ENCODE measurements at places on chromosomes 4 and X.

- no peak for DNase-seq
Observed at GRCh38 chr4:174591243-174592021, 69.1 kb upstream of the HPGD start.

DNA sequence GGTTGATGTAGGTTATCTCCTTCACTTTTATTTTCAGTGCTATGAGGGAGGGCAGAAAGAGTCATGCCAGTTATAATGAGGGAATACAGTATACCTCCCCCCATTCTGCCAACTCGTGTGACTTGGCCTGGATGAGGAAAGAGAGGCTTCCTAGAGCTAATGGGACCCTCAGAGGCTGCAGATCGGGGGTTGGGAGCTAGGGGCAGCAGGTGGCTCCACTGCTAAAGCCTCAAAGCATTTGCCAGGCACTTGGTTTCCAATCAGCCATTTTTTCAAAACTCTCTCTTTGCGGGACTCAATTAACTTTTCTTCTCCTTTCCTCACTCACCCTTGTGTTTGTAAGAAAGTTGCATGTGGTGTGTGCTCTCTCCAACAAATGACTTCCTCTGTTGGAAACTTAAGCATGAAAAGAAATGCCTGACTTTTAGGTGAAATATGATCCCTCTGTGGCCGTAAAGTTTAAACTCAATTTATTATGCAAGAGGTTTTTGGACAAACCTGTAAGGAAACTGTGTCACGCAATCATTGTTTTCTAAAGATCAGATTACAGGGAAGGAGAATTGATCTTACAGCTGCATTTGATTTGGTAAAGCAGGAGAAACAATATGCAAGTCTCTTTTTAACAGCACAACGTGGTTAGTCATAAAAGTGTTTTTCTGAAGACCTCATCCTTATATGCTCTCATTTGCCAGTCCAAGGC lies 7.0 kb downstream of the SFRP2 start:
- DNase-seq: no peak

DNA sequence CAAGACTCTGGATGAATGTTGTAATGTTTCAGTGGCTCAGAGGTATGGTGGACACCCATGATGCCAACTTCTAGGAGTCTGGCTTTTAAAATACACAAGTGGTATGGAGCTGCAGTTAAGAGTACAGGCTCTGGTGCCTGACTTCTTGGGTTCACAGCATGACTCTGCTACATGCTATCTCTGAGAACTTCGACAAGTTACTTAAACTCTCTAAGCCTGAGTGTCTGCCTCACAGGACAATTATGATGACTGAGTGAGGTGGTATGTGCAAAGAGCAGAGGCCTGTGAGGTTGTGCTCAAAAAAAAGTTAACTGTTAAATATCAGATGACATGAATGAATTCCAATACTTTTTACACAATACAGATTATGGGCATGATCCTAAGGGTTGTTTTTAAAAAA lies 90.9 kb upstream of the SRD5A3 start:
- DNase-seq: no peak

DNA sequence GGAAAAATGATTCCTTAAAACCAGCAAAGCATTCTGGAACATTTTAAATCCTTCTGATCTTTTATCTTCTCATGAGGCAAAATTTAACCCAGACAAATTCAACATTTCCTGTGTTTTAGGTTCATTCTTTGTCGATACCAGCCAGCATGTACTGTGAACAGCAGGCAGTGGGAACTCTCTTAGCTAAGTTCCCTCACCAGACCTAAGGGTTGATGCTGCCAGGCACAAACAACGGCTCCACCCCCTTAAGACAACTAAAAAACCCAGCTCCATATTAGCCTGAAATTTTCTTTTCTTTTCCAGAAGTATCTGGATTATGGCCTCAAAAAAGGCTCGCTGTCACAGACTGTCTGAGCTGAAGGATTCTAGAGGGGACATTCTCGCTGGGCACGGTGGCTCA lies 2.4 kb upstream of the RBM47 start:
- no peak for DNase-seq

DNA sequence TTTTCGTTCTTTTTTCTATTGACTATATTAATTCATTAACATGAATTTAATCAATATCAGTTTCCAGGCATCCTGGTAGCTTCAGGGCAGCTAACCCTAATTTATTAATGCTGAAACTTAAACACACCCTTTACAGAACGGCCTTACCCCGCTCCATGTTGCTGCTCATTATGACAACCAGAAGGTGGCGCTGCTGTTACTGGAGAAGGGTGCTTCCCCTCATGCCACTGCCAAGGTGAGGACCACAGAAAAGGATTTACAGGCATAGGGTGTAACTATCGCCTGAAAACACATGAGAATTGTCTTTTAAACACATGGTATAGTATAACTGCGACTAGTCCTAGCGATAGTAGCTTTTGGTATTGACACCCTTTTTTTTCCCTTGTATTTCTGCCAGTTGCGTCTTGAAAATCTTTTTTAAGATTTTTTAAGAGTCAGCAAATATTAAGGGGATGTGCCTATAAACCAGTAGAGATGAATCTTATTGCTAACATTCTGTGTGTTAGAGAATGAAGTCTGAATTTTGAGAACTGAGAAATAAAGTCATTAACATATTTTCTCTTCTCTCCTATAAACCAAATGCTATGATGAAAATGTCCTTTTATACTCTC lies 229.0 kb downstream of the ANK2 start:
- DNase-seq: peak; percentile 72

GRCh38 chr4:107391630-107392028 lies 328.4 kb downstream of the PAPSS1 start:
- DNase-seq: no peak

DNA sequence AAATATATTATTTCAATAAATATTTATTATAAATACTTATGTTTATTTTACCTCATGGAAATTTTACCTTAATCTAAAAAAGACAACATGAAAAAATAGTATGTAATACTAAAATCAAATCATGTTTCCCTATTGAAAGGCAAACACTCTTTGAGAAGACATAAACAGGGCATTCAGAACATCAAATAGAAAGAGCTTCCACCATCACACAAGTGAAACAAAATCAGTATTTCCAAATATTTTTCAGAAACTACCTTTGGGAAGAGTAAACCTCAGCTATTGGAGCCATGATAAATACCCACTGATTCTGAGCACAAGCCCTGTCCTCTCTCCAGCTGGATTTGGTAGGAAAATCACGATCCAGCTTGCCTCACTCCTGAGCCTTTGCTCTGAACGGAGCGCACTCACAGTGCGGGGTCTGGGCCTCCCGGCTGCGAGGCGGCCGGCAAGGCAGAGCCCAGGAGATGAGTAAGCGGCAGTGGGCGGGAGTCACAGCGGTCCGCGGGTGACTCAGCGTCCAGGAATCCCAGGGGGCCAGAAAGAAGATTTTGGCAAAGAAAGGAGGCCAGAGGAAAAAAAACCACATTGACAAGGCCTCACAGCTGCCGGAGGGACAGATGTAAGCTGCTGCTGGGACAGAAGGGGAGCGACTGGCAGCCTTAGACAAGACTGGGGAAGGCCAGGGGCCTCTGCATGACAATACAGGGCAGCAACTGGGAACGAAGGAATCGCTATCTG lies 14.7 kb upstream of the ANXA5 start:
- peak; percentile 63 for DNase-seq

- no peak for DNase-seq
Observed at GRCh38 chr4:90648311-90648710, 521.1 kb downstream of the CCSER1 start.

GRCh38 chr4:110175634-110176033 lies 22.8 kb downstream of the ELOVL6 start:
- DNase-seq: no peak

GRCh38 chr4:21366312-21366711 lies 582.3 kb downstream of the KCNIP4 start:
- DNase-seq: no peak

- DNase-seq: no peak
Observed at GRCh38 chr4:67198727-67199126, 346.6 kb downstream of the CENPC start.

DNA sequence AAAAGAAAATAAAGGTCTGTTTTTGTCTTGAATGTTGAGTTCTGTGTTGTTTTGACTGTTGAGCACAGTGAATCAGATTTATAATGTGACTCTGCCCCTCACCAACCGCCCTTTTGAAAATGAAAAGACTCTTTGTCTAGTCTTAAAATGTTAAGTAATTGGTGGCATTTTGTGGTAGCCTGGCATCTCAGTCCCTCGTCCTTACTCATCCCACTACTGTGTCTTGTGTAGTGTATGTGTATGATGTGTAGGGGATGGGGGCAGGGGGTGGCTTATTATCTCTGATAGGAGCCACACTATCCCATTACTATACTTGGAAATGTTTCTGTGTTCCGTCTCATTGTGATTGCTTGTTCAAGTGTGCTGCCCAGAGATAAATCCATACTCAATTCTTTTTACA lies 12.2 kb downstream of the KLHL34 start:
- DNase-seq: no peak

GRCh38 chr4:122762520-122762919 lies 30.0 kb downstream of the BBS12 start:
- no peak for DNase-seq

All from activated CD8-positive, alpha-beta memory T cell treated with anti-CD3 and anti-CD28 coated beads for 24 hours (primary cell).